Activated CD4-positive, alpha-beta T cell treated with anti-CD3 and anti-CD28 coated beads, Interleukin-2, Interleukin-4, amounts not matched to agents 100 ng/mL and 50 ng/mL, durations not matched to agents 16 hours and 8 hours (primary cell): ENCODE measurements at places on chromosomes 12 and 14.
A peak's percentile ranks its signal among the peaks of the same experiment; 100 is the strongest.

DNA sequence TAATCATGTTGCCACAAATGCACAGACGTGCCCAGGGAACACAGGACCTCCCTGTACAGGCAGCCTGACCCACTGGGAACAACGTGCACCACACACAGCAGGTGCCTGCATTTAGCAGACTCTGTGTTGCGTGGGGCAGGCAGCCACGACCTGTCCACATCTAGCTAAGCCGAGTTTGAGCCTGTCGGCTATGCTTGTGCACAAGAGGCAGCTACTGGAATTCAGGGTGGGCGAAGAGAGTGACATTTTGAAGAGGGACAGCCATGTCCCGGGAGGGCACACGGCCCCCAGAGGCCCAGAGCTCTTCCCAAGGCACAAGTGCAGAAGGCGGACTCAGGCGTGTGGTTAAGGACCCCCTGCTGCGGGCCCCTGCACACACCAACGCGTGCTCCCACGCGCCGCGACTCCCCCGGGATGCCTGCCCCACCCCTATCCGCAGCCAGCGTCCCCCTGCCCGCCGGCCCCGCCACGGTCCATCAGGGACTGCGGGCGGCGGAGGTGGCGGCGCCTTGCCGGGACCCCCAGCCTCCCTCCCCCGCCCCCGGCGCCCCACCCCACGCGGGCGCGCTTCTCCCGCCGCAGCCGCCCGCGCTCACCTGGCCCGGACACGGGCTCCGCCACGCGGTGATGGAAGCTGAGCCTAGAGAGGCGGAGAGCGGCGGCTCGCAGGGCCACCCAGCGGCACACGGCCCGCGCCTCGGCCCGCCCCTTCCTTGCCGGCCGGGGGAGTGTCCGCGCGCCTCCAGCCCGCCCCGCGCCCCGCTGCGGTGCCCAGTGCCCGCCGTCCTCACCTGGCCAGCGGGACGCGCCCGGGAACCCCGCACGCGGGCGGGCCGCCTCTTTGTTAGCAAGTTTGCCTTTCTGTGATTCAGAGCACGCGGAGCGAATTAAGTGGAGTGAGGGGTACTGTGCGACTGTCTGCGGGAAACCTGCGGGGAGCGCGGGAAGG lies 125.3 kb upstream of the PRMT8 start:
- DNase-seq: no peak

DNA sequence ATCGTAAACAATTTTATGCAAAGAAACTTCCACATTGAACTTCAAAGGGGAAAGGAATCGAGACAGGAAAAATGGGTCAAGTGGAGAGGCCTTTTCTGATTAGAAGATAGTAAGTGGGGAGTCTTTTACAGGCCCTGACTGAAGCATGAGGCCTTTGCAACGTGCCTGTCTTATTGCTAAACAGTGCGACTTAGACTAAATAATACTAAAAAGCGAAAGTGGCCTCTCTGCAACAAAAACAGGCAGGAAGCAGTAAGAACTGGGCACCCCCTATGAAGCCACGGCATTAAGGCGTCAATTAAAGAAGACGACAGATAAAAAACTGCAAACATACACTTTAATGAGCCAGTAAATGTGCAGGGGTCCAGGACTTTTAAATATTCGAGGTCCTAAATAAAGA lies 283.4 kb upstream of the GRIP1 start:
- no peak for DNase-seq

DNA sequence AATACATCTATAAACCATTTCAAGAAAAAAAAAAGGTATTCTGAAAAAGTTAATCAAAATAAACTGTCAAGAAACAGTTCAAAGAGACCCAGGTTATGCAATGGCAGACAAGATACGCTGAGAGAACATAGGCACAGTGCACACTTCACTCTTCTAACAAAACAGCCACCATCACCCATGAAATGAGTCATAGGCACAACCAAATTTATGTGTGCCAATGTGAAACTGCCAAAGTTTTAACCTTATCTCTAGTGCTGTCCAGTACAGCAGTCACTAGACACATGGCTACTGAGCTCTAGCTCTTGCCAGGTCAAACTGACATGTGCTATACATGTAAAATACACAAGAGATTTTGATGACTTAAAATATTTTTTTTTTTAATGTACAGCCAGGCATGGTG lies 1.4 kb downstream of the CEP128 start:
- peak; percentile 74 for DNase-seq

- no peak for DNase-seq
Observed at GRCh38 chr12:3136641-3137267, 59.6 kb downstream of the TSPAN9 start.

GRCh38 chr12:131883521-131883900 lies 10.9 kb upstream of the ULK1 start:
- no peak for DNase-seq

- no peak for DNase-seq
Observed at GRCh38 chr12:40145896-40146295, 40.0 kb upstream of the SLC2A13 start.

GRCh38 chr14:62313212-62313611 lies 551.0 kb downstream of the SNAPC1 start:
- no peak for DNase-seq

DNA sequence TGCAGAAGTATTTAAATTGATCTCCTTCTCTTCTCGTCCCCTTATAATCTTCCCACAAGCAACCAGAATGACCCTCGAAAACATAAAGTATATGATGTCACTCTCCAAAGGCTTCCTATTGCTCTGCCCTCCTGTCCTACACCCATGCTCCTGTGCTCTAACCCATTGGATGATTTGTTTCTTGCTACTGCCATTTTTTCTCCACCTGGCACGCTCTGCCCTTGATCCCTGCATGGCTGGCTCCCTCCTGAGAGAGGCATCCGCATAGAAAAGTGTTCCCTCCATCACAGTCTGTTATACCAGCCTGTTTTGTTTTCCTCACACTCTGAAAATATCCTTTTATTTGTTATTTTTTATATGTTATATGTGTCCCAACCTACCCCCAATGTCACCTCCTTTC lies 19.8 kb downstream of the MYRFL start:
- no peak for DNase-seq

- peak; percentile 84 for DNase-seq
Observed at GRCh38 chr14:92729634-92730358, 18.6 kb downstream of the LGMN start.

DNA sequence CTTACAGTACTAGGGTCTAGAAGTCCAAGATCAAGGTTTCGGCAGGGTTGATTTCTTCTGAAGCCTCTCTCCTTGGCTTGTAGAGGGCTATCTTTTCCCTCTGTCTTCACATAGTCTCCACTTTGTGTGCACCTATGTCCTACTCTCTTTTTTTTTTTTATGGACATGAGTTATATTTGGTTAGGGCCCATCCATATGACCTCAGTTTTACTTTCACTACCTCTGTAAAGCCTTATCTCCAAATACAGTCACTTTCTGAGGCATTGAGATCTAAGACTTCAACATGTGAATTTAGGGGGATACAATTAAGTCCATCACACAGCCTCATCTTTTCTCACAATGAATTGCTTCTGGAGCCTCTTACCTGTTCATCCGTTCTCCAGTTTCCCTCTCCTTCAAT lies 5.9 kb upstream of the SPTB start:
- DNase-seq: no peak

- DNase-seq: no peak
Observed at GRCh38 chr12:31724557-31724956, 4.3 kb downstream of the AMN1 start.

- no peak for DNase-seq
Observed at GRCh38 chr12:77625441-77625840, 205.3 kb upstream of the NAV3 start.

DNA sequence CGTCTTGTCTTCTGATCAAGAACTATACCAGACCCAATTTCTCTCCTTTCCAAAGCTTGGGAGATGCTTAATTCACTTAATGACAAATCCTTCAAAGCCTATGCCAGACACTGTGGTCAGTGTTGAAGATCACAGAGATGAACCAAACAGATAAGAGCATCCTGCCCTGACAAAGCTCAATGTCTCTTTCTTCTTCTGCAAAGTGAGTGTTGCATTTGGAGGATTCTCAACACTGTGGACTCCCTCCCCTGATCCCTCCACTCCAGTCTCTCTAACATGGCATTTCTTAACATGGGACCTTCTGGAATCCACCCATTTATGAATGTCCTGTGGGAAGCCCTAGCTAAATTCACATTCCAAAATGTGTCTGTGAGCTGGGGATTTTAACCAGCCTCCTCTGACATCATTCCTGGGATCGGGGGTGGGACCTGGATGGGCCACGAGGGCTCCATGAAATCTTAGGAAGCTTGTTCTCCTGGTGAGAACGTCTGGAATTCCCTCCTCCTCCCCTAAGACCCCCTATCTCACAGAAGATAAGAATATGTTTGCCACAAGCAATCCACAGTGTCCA lies 20.3 kb downstream of the SYNE3 start:
- DNase-seq: peak; percentile 63

DNA sequence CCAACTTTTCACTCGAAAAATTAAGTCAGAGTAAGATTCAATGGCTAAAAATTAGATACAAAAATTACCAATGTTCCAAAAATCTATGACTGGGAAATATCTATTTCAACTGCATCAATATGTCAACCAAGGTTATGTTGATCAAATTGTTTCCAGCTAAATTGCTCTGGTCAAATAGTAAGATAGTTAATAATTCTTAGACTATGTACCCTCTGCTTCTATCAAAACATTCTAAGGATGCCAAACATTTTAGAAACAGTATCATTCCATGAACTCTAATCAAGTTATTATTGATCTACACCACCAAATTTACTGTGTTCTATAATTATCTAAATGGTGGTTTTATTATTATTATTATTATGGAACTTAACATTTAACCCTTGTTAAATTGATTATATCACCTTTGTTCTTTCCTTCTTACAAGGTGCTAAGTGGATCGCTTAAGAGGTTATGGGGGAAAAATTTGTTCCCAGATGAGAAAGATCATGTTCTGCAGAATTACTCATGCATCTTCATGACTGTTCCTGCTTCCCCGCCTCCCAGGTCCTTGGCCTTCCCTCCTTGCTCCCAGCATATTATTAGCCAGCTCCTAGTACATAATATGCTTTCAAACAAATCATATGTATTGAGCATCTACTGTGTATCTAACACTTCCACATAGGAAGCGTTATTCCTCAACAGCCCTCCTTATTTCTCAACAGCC lies 240.5 kb upstream of the KRR1 start:
- no peak for DNase-seq

DNA sequence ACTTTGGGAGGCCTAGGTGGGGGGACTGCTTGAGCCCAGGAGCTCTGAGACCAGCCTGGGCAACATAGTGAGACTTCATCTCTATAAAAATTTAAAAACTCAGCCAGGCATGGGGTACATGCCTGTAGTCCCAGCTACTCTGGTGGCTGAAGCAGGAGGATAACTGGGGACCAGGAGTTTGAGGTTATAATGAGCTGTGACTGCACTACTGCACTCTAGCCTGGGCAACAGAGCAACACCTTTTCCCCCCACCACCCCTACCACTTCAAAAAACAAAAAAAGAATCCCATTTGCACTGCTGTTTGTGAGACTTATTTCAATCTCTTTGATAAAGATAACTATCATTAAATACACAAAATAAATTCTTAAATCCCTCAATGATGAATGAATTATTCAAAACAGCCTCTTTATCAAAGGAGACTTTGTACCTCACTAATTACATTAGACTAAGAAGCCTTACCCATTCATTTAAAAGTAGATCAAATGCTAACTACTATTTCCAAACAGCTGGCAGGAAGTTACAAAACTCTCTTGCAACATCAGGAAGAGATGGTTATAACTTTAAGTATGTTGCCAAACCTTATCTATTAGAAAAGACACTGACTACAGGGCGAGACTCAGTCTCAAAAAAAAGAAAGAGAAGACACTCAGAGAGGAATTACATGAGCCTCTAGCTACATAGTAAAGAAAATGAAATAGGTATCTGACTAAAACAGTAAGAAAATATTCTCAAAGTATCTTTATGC lies 14.7 kb downstream of the BLTP3B start:
- no peak for DNase-seq

DNA sequence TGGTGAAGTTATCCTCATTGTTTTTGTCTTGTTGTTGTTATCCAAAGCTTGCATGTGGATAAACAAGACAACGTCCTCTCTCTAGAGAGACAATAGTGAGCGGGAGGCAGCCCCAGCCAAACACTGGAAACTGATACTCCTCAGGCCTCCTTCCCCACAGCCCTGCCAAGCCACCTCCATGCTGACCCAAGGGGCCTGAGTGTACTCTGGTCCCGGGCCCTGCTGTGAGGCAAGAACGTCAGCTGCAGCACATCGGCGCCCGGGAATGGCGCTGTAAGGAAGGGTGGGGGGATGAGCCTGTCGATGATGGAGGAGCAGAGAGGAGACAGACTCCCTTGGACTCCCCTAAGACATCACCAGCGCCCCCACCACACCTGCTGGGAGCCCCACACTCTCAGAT lies 83.6 kb downstream of the ANO2 start:
- DNase-seq: no peak

DNA sequence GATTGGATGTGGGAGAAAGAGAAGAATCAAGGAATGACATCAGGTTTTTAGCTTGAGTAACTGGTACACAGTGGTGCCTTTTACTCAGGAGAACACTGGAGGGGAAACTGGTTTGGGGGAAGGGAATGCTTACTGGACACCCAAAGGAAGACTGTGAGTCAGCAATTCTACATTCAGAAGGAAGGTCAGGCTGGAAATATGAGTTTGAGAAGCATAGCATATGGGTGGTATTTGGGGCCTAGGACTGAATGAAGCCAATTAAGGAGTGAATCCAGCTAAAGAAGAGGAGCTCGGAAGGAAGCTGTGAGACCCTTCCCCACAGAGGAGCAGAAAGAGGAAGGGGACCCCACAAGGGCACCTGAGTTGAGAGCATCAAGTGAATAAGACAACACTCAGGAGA lies 35.4 kb downstream of the DMAC2L start:
- DNase-seq: no peak

DNA sequence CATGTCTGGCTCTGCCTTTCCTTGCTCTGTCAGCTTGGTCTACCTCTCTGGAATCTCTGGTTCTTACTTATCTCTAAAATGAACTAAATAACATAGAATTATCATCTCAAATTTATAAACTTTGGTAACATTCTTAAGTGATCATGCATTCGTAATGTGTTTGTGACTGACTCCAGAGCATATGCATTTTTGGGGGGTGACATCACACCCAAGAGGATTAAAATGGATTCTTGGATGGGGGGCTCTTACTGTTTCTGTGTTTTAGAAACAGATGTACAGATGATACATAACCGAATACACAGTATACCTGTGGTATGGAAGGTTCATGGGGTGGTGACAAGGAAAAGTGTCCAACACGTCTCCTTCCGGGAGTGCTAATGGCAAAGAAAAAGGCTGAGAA lies 1162.1 kb downstream of the VRK1 start:
- DNase-seq: no peak

GRCh38 chr12:25293653-25294052 lies 42.9 kb upstream of the KRAS start:
- no peak for DNase-seq

- DNase-seq: peak; percentile 50
Observed at GRCh38 chr12:113424915-113425823, 3.0 kb downstream of the SDSL start.
